ENCODE measurements at places on chromosomes 11 and 22. TPM values are rescaled to one million over a fixed set of nuclear protein-coding genes. Genes with fewer than 3 reads are reported as not detected.

DNA sequence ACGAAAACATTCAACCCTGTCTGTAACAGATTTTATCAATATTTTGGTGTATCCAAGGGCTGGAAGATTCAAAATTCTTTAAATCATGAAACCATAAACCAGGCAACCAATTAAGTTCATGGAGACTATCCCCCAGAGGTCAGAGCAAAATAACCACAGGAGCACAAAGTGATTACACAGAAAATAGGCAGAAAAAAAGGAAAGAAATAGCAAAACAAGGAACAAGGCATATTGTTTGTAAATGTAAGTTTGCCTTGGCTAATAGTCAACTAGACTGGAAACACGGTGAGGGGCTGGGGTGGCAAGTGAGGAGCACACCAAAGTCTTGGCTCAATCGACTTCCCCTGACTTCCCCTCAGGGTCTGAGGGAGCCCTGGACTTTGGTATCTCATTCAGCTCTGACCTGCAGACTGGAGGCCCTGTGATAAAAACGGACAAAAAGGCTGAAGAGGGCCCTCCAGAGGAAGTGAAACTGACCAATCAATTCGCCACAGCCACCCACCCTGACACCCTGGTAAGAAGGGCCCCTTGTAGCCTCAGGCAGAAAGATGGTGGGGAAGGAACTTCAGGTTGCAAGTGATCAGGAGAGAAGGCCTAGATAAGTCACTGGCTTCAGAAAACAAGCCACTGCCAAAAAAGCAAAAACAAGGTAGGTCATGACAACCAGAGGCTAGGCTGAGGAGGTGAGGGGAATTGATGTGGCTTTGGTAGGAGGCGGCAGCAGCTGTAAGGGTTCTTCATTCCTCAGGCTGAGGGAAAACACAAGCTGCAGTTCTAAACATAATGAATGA, 1.8 kb downstream of the SIK3 start:
- H3K36me3 ChIP-seq = peaks cover 8% of the 10 kb centered on the region
- peaks cover 37% of the 10 kb centered on the region for H3K4me1 ChIP-seq
- peak; percentile 63 for DNase-seq
- peak overlapping the region; percentile 99 for H3K4me3 ChIP-seq
- H3K27ac ChIP-seq = peak overlapping the region; percentile 99
- H3K27me3 ChIP-seq = no peaks in the 10 kb centered on the region

DNA sequence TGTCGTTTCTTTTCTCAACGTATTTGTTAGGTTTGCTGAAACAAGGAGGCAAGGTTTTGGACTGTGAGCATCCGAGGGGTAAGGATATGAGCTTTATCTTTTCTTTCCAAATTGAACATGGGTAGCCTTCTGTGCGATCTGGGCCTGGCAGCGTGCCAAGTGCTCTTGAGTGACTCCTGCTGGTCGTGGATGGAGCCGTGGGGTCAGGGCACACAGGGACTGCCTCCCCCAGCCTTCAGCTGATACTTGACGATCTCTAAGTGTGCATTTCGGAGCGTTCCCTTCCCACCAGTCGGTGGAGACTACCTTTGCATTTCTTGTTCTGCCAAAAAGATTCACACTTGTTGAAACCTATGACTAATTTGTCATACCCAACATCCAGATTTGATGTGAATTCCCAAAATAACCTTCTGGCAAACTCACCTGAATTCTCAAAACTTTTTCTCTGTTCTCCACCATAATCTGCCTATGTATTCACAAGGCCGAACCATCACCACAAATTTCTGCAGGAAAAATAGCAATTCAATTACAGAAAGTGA, 40.1 kb upstream of the CLMP start:
- H3K27me3 ChIP-seq = peaks cover 3% of the 10 kb centered on the region
- H3K27ac ChIP-seq = no peak overlapping the region
- H3K4me3 ChIP-seq = no peak overlapping the region
- no peaks in the 10 kb centered on the region for H3K36me3 ChIP-seq
- DNase-seq = peak; percentile 41
- H3K4me1 ChIP-seq = peaks cover 21% of the 10 kb centered on the region

Gene ADM
- polyA plus RNA-seq = not detected

- no peaks in the 10 kb centered on the region for H3K27me3 ChIP-seq
- no peak overlapping the region for H3K27ac ChIP-seq
- no peak for DNase-seq
- no peak overlapping the region for H3K4me3 ChIP-seq
- no peaks in the 10 kb centered on the region for H3K4me1 ChIP-seq
- H3K36me3 ChIP-seq = no peaks in the 10 kb centered on the region
These were observed 50.3 kb upstream of the TIMP3 start for GRCh38 chr22:32751065-32751767.

DNA sequence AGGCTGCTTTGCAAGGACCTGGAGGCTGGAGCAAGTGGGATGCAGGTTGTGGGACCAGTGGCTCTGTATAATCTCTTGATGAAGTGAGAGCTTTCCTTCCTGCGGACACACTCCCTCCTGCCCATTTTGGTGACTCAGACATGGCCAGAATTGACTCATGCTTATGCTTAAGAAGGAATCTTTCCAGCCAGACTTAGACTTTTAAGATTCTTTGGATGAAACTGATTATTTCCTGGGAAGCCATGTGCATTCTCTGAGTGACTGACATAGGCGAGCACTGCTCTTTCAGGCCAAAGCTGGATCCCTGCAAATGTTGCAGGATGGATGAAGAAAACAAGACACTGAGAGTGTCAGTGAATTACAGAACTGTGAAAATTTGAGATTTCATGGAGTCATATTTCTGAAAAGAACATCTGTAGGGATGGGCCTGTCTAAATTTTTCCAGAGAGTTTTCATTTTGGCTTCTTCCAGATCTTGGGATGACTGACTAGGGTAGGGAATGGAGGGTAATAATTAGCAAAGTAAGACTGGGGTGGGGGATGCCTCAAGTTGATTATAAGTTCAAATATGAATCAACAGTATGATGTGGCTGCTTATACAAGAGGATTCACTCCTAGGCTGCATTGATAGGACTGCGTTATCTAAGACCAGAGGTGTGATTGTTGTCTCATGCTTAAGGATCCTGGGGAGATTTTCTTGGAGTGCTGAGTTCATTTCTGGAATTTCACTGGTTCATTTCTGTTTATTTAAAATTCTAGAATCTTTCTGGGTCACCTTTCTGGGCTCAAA, 195.8 kb downstream of the HIPK3 start:
- no peak overlapping the region for H3K4me3 ChIP-seq
- peaks cover 11% of the 10 kb centered on the region for H3K27me3 ChIP-seq
- no peak overlapping the region for H3K27ac ChIP-seq
- no peaks in the 10 kb centered on the region for H3K36me3 ChIP-seq
- no peaks in the 10 kb centered on the region for H3K4me1 ChIP-seq

DNA sequence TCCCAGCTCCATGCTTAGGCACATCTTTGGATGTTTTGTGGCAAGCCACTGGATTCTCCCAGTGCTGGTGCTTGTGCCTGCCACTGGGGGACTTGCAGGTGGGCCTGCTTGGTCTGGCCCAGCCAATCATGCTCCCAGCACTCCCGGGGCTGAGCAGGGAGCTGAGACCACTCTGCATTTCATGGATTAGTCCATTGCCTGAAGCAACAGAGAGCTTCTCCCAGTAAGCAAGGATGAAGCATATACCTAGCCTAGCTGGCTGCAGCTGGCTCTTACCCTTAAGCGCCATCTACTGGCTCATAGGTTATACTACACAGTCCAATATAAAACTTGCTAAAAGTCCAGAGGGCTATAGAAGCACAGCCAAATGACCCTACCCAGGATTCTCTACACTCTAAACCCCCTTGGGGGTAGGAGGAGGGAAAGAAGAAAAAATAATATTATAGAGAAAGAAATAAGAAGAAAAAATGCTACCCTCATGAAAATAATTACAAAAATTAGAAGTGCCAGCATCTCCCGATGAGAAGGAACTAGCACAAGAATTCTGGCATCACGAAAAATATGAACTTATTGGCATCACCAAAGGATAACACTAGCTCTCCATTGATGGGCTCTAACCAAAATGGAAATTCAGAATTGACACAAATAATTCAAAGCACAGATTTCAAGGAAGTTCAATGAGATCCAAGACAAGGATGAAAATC, 275.3 kb downstream of the C11orf87 start:
- no peaks in the 10 kb centered on the region for H3K27me3 ChIP-seq
- no peak for DNase-seq
- H3K36me3 ChIP-seq = peaks cover 30% of the 10 kb centered on the region
- H3K4me3 ChIP-seq = no peak overlapping the region
- no peak overlapping the region for H3K27ac ChIP-seq

- no peak for DNase-seq
- no peak overlapping the region for H3K4me3 ChIP-seq
- no peak overlapping the region for H3K27ac ChIP-seq
- H3K36me3 ChIP-seq = no peaks in the 10 kb centered on the region
These were observed 682.6 kb downstream of the KCNA4 start for GRCh38 chr11:29333993-29334775.

Gene IL10RA
- polyA plus RNA-seq = 185 TPM

- no peak overlapping the region for H3K4me3 ChIP-seq
- no peak for DNase-seq
- H3K4me1 ChIP-seq = no peaks in the 10 kb centered on the region
- no peaks in the 10 kb centered on the region for H3K36me3 ChIP-seq
- no peak overlapping the region for H3K27ac ChIP-seq
These were observed 124.3 kb downstream of the DBX1 start for GRCh38 chr11:20035701-20036601.

GRCh38 chr11:121071846-121072450, 29.1 kb upstream of the TECTA start:
- H3K4me1 ChIP-seq = no peaks in the 10 kb centered on the region
- H3K27ac ChIP-seq = no peak overlapping the region
- DNase-seq = no peak
- no peak overlapping the region for H3K4me3 ChIP-seq
- no peaks in the 10 kb centered on the region for H3K27me3 ChIP-seq

GRCh38 chr11:8031248-8032115, 44.3 kb downstream of the EIF3F start:
- H3K27me3 ChIP-seq = peaks cover 46% of the 10 kb centered on the region
- peaks cover 6% of the 10 kb centered on the region for H3K4me1 ChIP-seq
- no peaks in the 10 kb centered on the region for H3K36me3 ChIP-seq
- no peak for DNase-seq

Gene PGGHG
- 8.1 TPM for polyA plus RNA-seq

Gene FOLR3
- not detected for polyA plus RNA-seq

DNA sequence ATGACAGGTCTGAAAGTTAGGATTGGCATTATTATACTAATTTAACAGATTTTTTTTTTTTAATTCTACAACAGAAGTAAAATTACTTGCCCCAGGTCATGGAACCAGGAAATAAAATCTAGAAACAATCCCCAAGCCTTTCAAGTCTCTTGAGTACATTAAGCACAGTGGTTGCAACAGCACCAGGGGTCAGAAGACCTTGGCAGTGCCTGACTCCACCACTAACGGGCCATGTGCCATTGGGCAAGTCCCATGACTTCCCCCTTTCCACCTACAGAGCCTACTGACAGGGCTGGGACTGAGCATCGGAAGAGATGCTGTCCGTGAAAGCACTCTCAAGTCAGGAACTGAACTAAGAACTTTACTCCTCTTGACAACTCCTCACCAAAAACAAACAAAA, 98.6 kb upstream of the AKIP1 start:
- peaks cover 10% of the 10 kb centered on the region for H3K4me1 ChIP-seq
- no peaks in the 10 kb centered on the region for H3K36me3 ChIP-seq
- peaks cover 15% of the 10 kb centered on the region for H3K27me3 ChIP-seq
- no peak for DNase-seq

DNA sequence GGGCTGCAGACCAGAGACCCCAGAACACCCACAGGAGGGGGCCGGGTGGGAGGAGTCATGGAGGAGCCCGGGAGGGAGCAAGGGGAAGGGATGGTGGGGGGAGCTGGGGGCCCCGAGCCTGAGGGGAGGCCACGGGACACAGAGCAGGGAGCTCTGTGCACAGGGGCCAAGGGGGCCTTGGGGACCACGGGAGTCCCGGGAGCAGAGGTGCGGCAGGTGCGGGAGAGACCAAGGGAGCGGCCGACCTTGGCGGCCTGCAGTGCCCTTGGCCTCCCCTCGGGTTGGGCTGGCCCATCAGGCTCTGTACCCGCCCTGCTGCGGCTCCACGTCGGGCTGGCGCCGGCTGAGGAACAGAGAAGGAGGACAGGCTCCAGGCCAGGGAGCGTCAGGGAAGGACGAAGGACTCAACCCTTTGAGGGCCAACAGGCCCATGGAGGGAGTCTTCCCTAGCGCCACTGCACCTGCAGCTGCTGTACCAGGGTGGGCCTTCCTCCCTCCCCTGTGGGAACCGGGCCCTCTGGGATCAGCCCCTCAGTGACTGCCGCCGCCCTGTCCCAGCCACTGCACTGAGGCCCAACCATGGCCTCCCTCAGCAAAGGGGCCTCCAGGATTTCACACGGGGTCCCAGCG, 17.8 kb upstream of the BRSK2 start:
- no peaks in the 10 kb centered on the region for H3K36me3 ChIP-seq
- DNase-seq = no peak
- peaks cover 12% of the 10 kb centered on the region for H3K27me3 ChIP-seq
- H3K4me1 ChIP-seq = no peaks in the 10 kb centered on the region
- H3K27ac ChIP-seq = no peak overlapping the region
- H3K4me3 ChIP-seq = no peak overlapping the region

Gene FREY1
- not detected for polyA plus RNA-seq

- no peaks in the 10 kb centered on the region for H3K27me3 ChIP-seq
- DNase-seq = no peak
These were observed 33.0 kb upstream of the NUP160 start for GRCh38 chr11:47881145-47881544.

Gene PANX2
- not detected for polyA plus RNA-seq

Gene TTC28
- 1.3 TPM for polyA plus RNA-seq

- H3K27ac ChIP-seq = no peak overlapping the region
- DNase-seq = no peak
- peaks cover 14% of the 10 kb centered on the region for H3K27me3 ChIP-seq
- H3K36me3 ChIP-seq = peaks cover 18% of the 10 kb centered on the region
- no peak overlapping the region for H3K4me3 ChIP-seq
These were observed 40.0 kb upstream of the ABTB2 start for GRCh38 chr11:34397811-34398210.

Gene NAP1L4
- 169 TPM for polyA plus RNA-seq

DNA sequence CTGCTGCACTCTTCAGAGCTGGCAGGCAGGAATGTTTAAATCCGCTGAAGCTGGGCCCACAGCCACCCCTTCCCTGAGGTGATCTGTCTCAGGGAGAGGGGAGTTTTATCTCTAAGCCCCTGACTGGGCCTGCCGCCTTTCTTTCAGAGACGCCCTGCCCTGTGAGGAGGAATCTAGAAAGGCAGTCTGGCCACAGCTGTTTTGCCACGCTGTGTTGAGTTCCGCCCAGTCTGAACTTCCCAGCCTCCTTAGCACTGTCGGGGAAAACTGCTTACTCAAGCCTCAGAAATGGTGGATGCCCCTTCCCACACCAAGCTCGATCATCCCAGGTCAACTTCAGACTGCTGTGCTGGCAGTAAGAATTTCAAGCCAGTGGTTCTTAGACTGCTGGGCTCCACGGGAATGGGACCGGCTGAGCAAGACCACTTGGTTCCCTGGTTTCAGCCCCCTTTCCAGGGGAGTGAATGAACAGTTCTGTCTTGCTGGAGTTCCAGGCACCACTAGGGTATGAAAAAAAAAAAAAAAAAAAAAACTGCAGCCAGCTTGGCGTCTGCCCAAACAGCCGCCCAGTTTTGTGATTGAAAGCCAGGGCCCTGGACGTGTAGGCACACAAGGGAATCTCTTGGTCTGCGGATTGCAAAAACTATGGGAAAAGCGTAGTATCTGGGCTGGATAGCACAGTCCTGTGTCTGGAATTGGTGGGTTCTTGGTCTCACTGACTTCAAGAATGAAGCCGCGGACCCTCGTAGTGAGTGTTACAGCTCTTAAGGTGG, 127.4 kb downstream of the SPON1 start:
- peaks cover 11% of the 10 kb centered on the region for H3K36me3 ChIP-seq
- peaks cover 32% of the 10 kb centered on the region for H3K4me1 ChIP-seq
- H3K27me3 ChIP-seq = no peaks in the 10 kb centered on the region
- peak overlapping the region; percentile 66 for H3K4me3 ChIP-seq
- H3K27ac ChIP-seq = peak overlapping the region; percentile 87

Gene DDT
- polyA plus RNA-seq = 152 TPM

Gene VEGFB
- polyA plus RNA-seq = 16.9 TPM

Data from naive thymus-derived CD8-positive, alpha-beta T cell (primary cell).